ENCODE measurements at places on chromosomes 7 and 10. TPM values are rescaled to one million over a fixed set of nuclear protein-coding genes. Genes with fewer than 3 reads are reported as not detected.

- DNase-seq: no peak
- H3K4me3 ChIP-seq: no peak overlapping the region
- H3K27ac ChIP-seq: no peak overlapping the region
- no peaks in the 10 kb centered on the region for H3K27me3 ChIP-seq
These were observed 232.4 kb downstream of the SLC25A13 start for GRCh38 chr7:96089511-96089910.

Gene TUBAL3
- polyA plus RNA-seq: 2.6 TPM

GRCh38 chr10:3975016-3975415 lies 190.0 kb upstream of the KLF6 start:
- H3K27me3 ChIP-seq: no peaks in the 10 kb centered on the region
- peaks cover 22% of the 10 kb centered on the region for H3K4me1 ChIP-seq
- DNase-seq: no peak
- H3K36me3 ChIP-seq: no peaks in the 10 kb centered on the region

DNA sequence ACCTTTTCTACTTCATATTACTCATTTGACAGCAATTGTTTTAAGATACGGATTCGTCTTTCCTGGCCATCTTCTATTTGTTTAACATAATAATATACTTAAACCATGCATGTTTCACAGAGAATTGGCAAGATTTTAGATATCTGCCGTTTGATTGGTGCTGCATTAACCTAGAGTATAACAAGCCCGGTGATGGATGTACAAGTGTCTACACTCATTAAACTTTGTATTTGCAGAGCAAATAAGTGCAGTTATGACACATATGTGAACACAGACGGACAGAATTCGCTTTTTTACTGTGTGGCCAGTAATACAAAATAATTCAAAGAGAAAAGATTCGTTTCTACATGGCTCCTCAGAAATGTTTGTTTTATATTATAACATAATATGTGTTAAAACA lies 116.1 kb downstream of the ARL4A start:
- H3K36me3 ChIP-seq: no peaks in the 10 kb centered on the region
- no peak overlapping the region for H3K4me3 ChIP-seq
- peaks cover 34% of the 10 kb centered on the region for H3K4me1 ChIP-seq
- no peaks in the 10 kb centered on the region for H3K27me3 ChIP-seq
- DNase-seq: no peak
- no peak overlapping the region for H3K27ac ChIP-seq

DNA sequence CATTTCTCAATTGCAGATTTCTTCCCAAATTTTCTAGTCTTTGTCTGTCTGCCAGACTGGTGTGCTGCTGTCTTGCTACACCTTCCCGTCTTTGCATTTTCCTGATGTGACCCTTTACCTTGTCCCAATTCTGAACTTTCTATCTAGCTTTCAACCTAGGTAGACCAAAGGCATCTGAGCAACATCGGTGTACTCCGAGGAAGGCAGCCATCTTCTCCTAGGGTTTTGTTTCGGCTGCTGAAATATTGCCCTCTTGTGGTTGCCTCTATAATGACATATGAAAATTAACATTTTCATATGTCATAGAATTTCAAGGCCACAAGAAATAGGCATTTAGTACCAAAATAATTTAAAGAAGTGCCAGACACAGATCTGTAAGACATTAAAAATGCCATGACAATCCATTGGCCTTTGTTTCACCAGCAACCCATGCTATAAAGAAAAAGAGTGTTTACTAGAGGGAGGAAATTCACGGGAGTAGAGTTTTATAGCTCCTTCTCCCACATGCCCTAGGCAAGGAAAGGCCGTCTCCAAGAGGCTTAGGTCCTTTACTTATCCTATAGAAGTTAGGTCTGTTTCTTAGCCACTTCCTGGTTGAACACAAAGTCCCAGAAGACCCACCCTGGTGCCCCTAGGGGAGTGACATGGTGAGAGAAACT lies 23.4 kb downstream of the OR9A2 start:
- no peak overlapping the region for H3K27ac ChIP-seq
- DNase-seq: no peak
- H3K36me3 ChIP-seq: no peaks in the 10 kb centered on the region
- H3K27me3 ChIP-seq: no peaks in the 10 kb centered on the region
- no peaks in the 10 kb centered on the region for H3K4me1 ChIP-seq
- no peak overlapping the region for H3K4me3 ChIP-seq

- no peak for DNase-seq
- H3K27ac ChIP-seq: no peak overlapping the region
- H3K36me3 ChIP-seq: peaks cover 3% of the 10 kb centered on the region
- no peaks in the 10 kb centered on the region for H3K27me3 ChIP-seq
- H3K4me1 ChIP-seq: no peaks in the 10 kb centered on the region
These were observed 76.9 kb downstream of the LRRC4 start for GRCh38 chr7:127954357-127954748.

DNA sequence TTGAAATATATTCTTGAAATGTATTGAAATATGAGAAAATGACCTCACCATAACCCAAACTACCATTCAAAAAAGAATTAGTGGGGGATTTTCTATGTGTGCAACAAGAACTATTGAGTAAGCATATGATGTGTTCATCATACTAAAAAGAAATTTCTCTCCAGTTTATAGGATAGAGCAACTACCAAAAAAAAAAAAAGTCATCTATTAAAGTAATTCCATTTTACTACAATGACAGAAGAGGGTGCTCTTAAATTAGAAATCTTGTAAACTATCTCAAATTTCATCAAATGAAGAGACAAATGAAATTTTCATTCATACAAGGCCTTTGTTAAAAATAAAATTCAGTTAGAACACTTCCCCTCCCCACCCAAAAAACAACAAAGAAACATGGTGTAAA lies 195.4 kb upstream of the PLXDC2 start:
- DNase-seq: no peak
- no peaks in the 10 kb centered on the region for H3K36me3 ChIP-seq
- no peaks in the 10 kb centered on the region for H3K27me3 ChIP-seq
- H3K4me3 ChIP-seq: no peak overlapping the region

DNA sequence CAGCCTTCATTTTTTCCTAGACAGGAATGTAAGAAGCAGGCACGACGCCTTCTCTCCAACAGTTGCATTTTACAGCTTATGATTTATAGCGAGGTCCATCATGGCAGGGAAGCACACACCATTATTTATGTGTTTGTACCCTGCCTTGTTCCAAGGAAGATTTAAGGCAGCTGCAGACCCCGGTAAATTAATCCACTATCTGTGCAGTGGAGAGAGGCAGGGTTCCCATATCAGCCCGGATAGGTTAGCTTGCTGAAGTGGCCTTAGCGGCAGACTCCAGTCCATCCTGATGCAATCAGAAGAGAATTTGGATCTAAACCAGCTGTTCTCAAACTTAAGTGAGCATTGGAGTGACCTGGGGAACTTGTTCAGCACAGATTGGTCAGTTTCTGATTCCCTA lies 359.4 kb downstream of the GALNT17 start:
- no peak overlapping the region for H3K27ac ChIP-seq
- H3K27me3 ChIP-seq: no peaks in the 10 kb centered on the region

Gene DOCK1
- 10.1 TPM for polyA plus RNA-seq

Gene SAP25
- polyA plus RNA-seq: 0.21 TPM

Gene SLC26A4
- polyA plus RNA-seq: 0.26 TPM

DNA sequence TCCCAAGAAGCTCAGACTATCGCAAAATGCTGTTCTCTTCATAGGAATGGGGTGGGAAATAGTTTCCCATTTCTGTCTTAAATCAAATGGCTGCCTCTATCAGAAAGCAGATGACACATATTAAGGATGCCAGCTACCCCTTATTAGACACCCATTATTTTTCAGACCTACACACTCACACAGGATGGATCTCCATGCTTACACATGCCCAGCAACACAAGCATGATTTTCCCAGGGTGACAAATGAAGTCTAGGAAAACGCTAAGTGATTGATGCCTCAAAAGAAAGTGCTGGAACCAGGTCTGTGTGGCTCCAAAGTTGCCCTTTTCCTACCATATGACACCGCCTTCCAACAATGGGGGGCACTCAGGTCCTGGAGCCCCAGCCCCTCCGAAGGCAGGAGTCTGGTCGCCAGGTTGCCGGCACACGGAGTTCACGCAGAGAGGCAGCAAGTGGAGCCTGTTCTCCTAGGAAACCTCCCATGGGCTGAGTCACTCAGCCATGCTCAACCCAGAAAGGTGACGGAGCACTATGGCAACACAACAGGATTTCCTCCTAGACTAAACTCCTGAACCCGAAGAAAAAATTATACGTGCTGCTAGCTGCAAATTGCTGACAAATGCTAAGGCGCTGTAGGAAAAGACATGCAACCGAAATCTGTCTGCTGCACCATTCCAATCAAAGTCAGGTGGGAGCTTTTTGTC lies 19.8 kb downstream of the VOPP1 start:
- peaks cover 40% of the 10 kb centered on the region for H3K4me1 ChIP-seq
- H3K27ac ChIP-seq: peak overlapping the region; percentile 88
- H3K4me3 ChIP-seq: no peak overlapping the region
- no peak for DNase-seq
- H3K36me3 ChIP-seq: no peaks in the 10 kb centered on the region
- H3K27me3 ChIP-seq: no peaks in the 10 kb centered on the region

GRCh38 chr7:148714498-148714897 lies 15.8 kb downstream of the CUL1 start:
- DNase-seq: no peak
- no peaks in the 10 kb centered on the region for H3K27me3 ChIP-seq
- peaks cover 17% of the 10 kb centered on the region for H3K4me1 ChIP-seq

DNA sequence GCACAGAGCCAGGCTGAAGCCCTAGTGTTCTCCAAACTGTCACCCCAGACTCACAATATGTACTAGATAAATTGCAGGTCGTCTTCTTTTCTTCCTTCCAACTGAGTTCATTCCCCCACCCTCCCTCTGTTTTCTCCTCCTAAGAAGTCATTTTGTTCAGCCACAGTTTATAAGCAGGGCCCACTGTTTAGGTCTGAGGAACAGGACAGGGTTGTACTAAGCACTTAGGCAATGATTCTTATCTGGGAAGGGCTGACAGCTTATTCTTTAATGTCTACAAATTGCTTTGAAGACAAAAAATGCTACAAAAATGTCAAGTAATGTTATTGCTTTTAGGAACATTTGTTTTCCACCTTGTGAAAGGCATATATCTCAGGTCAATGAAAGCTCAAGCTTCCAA lies 59.1 kb downstream of the CDC123 start:
- no peak for DNase-seq
- no peaks in the 10 kb centered on the region for H3K36me3 ChIP-seq
- no peaks in the 10 kb centered on the region for H3K4me1 ChIP-seq
- no peak overlapping the region for H3K4me3 ChIP-seq

GRCh38 chr7:21579341-21580072 lies 36.7 kb downstream of the DNAH11 start:
- no peaks in the 10 kb centered on the region for H3K27me3 ChIP-seq
- no peak overlapping the region for H3K4me3 ChIP-seq
- no peak for DNase-seq
- no peak overlapping the region for H3K27ac ChIP-seq

Gene RTKN2
- polyA plus RNA-seq: 2.2 TPM

DNA sequence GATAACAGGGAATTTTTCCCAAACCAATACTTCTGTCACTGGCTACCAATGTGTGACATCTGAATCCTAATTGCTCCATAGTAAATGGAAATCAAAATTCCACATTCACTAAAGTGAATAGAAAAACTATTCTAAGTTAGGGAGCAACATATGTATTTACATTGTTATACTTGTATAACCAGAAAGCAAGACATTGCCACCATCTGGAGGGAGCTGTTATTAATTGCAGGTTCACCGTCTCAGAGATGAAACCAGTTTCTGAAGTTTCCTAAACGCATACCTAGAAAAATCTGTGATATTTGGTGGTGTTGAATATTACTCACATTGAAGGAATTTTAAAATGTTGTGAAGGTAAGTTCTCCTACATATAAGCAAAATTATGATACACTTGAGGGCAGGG lies 390.1 kb downstream of the NXPH1 start:
- H3K36me3 ChIP-seq: no peaks in the 10 kb centered on the region
- no peaks in the 10 kb centered on the region for H3K4me1 ChIP-seq
- no peak overlapping the region for H3K4me3 ChIP-seq

- H3K27me3 ChIP-seq: no peaks in the 10 kb centered on the region
- peaks cover 32% of the 10 kb centered on the region for H3K4me1 ChIP-seq
- peak; percentile 26 for DNase-seq
- no peak overlapping the region for H3K4me3 ChIP-seq
These were observed 135.5 kb downstream of the DOCK1 start for GRCh38 chr10:127040756-127041155.

Gene IL6
- 0.10 TPM for polyA plus RNA-seq

DNA sequence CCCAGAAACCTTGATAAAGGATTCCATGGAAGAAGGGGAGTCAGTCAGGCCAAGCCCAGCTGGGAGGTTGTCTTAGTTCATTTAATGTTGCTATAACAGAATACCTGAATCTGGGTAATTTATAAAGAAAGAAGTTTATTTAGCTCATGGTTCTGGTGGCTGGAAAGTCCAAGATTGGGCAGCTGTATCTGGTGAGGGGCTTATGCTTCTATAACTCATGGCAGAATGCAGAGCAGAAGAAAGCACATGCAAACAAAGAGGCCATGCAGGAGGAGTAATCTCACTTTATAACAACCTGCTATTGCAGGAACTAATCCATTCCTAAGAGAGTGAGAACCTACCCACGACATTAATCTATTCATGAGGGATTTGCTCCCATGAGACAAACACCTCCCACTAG lies 54.2 kb upstream of the ANKRD1 start:
- no peak overlapping the region for H3K27ac ChIP-seq
- no peak overlapping the region for H3K4me3 ChIP-seq
- no peaks in the 10 kb centered on the region for H3K27me3 ChIP-seq
- DNase-seq: no peak
- no peaks in the 10 kb centered on the region for H3K4me1 ChIP-seq

DNA sequence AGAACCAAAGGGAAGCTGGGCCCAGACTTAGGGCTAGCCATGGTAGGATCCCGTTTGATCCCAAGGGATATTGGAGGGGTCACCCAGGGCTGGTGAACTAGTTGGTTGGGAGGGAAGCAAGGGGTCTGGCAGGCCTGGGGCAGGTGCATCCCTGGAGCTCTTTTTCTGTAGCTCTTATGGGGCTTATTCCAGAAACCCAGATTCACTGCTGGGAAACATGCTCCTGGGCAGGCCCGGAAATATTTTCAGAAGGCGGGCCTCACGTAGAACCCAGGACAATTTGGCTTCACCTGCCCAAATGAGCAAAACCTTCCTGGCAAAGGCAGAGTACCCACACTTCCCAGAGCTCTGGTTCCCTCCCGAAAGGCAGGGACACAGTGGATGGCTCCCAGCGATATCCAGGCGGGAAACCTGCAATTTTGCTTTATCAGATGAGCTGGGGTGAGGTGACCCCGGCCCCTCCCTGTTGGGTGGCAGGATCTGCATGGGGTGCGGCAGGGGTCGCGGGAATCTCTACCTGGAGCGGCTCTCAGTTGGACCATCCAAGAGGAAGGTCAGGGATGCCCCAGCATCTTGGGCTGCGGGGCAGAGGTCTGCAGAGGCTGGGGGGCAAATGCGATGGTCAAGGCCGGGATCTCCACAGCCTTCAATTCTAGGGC lies 533.9 kb downstream of the TCERG1L start:
- no peak overlapping the region for H3K4me3 ChIP-seq
- H3K36me3 ChIP-seq: no peaks in the 10 kb centered on the region
- no peaks in the 10 kb centered on the region for H3K4me1 ChIP-seq
- no peak for DNase-seq
- no peaks in the 10 kb centered on the region for H3K27me3 ChIP-seq

Gene NODAL
- 0.45 TPM for polyA plus RNA-seq

Gene ATRNL1
- 0.06 TPM for polyA plus RNA-seq

Gene TAS2R38
- polyA plus RNA-seq: not detected

Gene MUC3A
- 1.2 TPM for polyA plus RNA-seq

Gene C10orf67
- polyA plus RNA-seq: 0.07 TPM
